Trophoblast cell (in vitro differentiated cells and primary cell): ENCODE measurements at places on chromosomes 13 and 19.

DNA sequence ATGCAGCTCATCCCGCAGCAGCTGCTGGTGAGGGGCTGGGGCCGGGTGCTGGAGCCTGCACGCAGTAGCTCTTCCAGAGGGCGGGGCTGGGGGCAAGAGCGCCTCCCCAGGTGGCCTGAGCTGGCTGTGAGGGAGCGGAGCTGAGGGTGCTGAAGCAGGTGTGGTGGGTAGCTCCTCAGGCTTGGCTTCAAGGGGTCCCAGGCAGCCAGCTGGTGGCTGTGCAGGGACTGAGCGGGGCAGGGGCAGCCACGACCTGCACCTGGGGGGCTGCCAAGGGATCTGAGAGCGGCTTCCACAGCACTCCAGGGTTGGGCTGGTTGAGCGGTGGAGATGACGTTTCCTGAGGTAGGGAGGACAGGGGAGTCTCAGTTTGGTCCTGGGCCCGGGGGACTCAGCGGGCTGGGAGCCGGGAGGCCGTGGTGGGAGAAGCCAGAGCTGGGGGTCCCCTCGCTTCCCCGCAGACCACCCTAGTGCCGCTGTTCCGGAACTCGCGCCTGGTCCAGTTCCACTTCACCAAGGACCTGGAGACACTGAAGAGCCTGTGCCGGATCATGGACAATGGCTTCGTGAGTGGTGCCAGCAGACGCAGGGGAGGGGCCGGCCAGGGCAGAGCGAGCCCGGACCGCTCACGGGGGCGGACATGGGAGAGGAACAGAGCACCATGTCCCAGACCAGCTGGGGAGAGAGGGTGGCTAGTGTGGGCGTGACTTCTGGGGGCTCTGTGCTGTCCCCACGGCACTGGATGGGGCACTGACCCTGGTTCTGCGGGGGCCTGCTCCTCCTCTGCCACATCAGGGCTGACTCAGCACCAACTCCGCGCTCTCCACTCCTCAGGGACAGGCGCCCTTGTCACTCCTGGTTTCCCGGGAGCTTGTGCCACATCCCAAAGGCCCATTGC, 7.4 kb downstream of the PTOV1 start:
- DNase-seq: peak; percentile 31

- DNase-seq: no peak
These were observed 309.5 kb downstream of the TEX29 start for GRCh38 chr13:111629926-111630325.

DNA sequence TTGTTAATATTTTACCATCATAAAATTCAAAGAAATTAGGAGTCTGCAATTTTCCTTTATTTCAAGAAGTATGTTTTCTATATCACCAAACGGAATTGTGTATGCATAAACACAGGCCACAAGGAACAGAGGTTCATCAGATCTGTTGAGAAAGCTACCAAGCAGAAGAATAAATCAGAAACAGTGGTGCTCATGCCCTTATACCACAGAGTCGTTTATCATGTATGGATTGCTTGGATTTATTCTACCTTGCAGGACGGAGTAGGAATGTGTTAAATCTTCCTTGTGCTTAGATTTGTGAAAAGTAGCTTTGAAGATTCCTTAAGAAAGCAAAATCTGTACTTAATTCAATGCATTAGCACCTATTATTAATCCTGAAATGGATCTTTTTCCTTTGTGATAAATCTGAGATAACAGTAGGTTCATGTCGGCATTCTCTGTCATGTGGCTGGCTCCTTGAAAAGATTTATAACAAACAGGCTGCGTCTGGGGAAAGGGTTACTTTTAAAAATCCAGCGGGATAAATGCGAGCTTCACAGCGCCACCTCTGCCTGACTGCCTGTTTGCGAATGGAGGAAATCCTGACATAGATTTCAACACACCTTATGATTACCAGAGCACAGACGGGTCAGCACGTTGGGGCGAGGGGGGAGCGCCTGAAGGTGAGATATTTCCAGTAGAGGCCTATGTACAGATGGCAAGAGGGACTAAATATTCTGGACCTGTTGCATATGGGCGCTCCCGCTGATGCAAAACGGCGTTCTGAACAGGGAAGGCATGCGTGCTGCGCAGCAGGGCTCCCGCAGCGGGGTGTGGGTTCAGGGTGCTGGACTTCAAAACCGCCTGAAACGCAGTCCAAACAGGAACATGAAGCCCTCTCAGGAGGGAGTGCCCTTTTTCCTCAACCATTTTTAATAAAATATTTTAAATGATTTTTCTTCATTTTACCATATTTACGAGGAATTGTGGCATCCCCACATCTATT, 445.5 kb upstream of the SGCG start:
- peak; percentile 3 for DNase-seq

DNA sequence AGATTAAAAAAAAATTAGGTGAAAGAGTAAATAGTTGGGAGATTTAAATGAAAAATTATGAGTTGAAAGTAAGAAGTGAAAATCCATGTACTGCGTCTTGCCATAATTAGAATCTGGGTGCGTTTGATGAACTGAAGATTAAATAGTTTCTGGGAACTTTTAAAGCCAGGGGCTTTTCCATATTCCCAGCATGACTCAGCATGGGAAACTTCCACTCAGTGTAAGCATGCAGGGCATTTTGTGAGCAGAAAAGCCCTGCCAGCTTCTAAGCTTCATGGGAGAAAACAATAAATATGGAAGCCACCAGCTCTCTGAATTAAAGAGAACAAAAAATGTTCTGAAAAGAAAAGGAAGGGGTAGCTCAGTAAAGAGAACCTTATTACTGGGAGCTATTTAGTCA, 62.0 kb upstream of the EDNRB start:
- peak; percentile 94 for DNase-seq

GRCh38 chr19:55115446-55116065, 1.9 kb downstream of the PPP1R12C start:
- DNase-seq: no peak

GRCh38 chr13:91189506-91189905, 158.0 kb upstream of the MIR17HG start:
- no peak for DNase-seq

- DNase-seq: no peak
These were observed 1977.5 kb upstream of the PCDH20 start for GRCh38 chr13:63393112-63393511.

GRCh38 chr13:98853771-98854221, 101.3 kb upstream of the SLC15A1 start:
- DNase-seq: no peak

GRCh38 chr13:35499196-35499662, 22.7 kb upstream of the MAB21L1 start:
- DNase-seq: no peak

DNA sequence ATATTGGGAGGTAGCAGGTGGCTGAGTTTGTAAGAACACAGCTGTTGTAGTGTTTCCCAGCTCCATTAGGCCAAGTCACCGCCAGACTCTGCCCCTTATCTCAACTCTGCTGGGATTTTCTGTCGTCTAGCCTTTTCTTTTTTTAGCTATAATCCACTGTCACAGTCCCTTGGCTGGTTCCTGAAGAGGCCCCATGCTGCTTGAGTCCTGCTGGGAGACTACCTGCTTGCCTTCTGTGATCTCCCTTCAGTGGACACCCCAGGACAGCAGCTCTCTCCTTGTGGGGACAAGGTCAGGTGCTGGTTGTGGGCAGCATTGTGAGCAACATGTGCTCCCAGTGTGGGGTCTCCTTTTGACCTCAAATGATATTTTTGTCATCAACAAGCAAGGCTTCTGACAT, 195.0 kb upstream of the ATXN8OS start:
- no peak for DNase-seq

DNA sequence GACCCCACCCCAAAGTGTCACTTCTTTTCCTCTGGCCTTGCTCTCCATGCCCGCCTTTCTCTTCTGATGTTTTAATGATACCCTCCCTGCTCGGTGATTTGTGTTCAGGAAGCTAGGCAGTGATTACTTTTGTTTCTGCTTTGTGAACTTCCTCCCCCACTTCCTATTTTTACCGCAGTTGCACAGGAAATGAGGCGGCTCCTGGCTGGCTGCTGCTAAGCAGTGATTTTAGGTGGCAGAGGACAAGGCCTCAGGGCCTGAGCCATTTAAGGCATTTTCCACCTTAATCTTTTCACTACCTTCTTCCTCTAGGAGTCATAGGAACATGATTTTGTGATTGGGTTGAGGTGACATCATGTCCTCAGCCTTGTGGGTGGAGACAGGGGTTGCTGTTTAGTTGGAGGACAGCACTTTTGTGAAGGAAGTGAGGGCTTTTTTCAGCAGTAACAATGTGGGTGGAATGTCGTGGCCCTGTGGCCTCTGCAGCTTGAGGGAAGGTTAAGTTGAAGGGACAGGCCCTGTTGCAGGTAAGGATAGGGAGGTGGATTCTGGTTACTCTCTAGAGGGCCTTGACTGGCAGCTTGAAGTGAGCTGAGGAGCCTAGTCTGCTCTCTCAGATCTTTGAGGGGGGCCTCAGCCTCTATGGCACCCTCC, 15.7 kb downstream of the GARRE1 start:
- peak; percentile 94 for DNase-seq

- DNase-seq: no peak
These were observed 11.9 kb upstream of the C13orf42 start for GRCh38 chr13:51122868-51123566.

DNA sequence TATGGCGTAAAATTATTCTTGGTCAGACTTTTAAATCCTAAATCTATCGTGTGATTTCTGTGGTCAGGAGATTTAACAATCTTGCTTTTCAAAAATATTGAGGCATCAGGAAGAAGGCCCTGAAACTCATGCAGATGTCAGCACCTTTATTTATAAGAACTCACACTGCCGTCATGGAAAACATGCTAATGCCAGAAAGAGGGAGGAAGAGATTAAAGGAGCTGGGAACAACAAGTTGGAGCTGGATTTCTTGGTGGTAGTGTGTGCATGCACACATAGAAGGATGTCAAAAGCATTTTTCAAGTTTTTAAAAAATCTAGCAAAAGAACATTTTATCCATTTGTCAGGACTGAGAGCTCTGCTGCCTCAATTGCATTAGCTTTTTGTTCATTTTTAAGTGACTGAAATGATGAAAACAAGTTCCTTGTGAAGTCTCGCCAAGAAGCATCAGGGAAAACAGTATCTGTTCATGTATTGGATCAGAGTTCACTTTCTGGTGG, 342.5 kb downstream of the SPRY2 start:
- DNase-seq: no peak

DNA sequence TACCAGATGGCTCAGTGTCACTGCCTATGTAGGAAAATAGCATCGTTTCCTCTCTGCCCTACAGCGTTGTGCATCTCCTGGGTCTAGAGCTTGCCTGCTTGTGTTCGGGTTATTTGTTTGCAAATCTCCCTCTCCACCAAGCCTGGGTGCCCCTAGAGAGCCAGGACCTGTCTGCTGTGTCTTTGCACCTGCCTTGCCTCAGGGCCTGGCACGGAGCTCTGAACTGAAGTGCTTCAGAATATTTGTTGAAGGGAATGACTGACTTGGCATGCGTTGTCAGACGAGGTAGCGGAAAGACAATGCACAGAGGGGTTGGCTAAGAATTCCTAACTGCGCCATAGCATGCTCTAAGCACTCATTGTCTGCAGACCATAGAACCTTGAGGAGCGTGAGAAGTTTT, 263.4 kb downstream of the FGF9 start:
- DNase-seq: no peak

DNA sequence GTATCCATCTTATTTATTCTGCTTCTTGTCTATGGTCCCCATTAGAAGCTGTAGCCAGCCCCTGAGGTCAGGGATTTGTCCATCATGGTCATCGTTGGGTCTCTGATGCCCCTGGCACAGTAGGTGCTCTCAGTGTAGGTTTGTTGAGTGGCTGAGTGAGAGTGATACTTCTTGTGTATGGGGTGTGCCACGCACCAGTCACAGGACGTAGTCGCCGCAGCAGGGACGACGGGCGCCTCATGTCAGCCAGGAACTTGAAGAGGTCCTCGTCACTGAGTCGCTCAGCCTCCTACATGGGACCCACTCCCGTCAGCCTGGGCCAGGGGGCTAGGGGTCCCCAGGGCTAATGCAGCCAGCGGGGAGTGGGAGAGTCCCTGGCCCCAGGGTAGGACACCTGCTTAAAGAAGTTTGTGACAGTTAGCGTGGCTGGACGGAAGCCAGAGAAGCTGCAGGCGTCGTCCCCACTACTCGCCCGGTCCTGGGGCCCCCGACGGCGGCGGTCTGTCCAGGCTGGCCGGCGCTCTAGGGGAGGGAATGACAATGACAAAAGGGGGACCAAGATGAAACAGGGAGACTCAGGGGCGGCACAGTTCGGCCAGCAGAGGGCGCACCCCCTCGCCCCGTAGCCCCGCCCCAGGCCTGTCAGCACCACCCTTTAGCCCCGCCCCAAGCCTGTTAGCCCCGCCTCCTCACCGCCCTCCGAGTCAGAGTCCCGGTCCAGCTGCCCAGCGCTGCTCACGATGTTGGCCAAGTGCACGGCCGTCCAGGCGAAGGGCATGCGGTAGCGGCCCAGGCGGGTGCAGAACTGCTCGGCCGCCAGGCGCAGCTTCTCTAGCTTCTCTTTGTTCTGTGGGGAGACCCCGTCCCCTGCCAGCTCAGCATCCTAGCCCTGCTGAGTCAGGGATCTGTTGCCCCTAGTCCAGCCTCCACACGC, 3.7 kb downstream of the ANGPTL8 start:
- peak; percentile 64 for DNase-seq

DNA sequence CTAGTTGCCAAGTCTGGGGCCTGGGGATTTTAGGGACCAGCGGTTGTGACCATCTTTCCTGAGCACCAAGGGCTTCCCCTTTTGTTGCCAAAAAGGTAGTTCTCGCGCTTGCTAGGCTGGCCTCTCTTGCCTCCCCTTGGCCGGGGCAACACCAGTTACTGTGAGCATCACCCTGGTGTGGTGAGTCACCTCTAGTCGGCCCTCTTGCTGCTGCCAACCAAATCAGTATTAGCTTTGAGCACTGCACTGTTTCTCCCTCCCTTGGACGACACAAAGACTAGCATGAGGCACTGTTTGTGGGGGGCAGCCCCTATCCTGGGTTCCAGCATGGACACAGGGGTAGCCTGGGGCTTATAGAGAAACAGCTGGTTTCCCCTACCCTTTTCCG, 6.9 kb downstream of the SYDE1 start:
- DNase-seq: no peak

DNA sequence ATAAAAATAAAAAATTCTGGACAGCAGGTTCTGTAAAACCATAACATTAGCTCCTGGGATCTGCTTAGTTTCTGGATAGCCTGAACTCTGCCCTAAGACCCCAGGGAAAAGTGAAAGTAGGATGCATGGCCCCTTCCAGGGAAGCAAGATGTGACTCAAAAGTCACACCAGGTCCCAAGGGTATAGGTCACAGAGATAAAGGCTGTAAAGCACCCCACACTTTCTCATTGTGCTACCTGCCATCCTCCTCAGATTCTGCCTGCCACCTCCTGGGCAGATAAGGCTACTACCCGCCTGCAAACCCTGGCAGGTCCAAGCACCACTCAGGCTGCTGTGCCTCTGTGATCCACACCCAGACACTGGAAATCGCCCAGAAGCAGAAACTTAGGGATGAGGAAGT, 20.6 kb downstream of the FFAR2 start:
- peak; percentile 27 for DNase-seq

DNA sequence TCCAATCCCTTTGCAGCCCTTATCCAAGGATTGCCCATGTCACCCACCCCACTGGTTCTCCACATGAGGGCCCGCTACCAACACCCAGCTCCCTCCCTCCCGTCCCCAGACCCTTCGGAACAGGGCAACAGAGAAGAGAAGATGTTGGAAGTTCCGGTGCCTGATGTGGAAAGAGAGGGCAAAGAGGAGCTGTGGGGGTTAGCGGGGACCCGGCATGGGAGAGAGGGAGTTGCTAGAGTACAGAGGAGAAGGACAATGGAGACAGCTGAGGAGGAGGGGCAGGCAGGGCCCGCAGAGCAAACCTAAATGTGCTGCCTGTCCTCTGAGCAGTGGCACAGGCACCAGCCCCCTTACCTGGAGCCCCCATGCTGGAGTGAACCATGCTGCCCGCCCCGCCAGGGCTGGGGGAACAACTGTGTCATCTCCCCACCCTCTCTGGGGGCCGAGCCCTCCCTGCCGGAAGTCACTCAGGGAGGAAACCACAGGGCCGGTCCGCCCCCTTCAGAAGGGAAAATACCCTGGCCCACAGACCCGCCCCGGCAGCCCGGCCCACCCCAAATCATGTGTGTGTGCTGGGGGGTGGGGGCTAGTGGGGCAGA, at the start of gene POU2F2:
Gene POU2F2 (minus strand): TSS at position 417 of the 599 bp plus-strand sequence. CDS start 35 bp downstream, at position 382.
- no peak for DNase-seq
